NCI-H226 (cell line): ENCODE measurements at places on chromosomes 4 and X.

DNA sequence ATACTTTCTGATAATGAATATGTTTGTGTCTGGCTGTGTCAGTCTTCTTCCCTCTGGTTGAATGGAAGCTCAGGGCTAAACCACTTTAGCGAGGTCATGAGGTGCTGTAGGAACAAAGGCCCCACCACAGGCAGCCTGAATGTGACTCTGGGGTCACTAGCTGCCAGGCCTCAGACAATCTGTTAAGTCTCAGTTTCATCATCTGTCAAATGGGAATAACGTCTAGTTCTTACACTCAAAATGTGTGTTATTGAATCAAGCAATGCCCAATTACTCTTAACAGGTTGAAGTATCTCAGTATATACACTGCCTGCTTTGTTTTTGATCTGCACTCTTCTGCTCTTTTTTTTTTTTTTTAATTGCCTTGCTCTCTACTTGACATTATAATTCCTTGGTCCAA, 148.6 kb downstream of the STK32B start:
- no peak for DNase-seq

DNA sequence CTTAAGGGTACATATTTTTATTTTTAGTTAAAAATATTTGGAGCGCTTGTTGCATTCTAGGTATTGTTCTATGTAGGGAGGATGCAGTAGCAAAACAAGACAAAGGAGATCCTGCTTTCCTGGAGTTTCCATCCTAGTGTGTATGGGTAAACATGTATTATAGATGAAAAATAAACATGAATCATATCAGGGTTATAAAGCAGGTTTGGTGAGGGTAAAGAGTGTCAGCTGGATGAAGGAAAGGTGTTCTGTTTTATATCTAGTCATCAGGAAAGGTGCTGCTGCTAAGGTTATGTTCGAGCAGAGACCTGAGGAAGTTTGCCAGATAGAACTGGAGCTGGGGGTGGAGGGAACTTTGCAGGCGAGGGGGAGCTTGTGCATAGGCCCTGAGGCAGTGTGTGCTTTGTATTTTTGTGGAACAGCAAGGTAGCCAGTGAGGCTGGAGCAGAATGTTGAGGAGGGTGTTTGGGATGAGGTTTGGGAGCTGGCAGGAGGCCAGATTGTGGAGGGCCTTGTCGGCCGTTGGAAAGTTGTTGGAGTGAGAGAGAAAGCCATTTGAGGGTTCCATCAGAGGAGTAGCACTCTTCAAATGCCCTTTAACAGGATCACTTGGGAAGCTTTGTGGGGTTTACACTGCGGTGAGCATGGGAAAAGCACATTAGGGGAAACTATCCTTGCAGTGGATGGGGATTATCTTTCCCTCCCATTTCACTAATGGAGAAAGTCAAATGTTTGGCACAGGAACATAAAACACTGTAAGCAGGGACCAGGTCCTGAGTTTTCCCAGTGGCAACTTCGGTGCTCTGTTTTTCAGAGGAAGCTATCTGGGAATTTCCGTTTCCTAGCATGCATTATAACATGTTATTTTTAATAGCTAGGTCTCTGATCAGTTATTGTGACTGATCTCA, 35.9 kb downstream of the AFF1 start:
- no peak for DNase-seq

GRCh38 chrX:46485897-46486296, 59.3 kb downstream of the ZNF674 start:
- no peak for DNase-seq

GRCh38 chrX:9775930-9776329, 10.3 kb upstream of the GPR143 start:
- DNase-seq: no peak

GRCh38 chr4:79982601-79983322, 90.3 kb downstream of the ANTXR2 start:
- DNase-seq: no peak

DNA sequence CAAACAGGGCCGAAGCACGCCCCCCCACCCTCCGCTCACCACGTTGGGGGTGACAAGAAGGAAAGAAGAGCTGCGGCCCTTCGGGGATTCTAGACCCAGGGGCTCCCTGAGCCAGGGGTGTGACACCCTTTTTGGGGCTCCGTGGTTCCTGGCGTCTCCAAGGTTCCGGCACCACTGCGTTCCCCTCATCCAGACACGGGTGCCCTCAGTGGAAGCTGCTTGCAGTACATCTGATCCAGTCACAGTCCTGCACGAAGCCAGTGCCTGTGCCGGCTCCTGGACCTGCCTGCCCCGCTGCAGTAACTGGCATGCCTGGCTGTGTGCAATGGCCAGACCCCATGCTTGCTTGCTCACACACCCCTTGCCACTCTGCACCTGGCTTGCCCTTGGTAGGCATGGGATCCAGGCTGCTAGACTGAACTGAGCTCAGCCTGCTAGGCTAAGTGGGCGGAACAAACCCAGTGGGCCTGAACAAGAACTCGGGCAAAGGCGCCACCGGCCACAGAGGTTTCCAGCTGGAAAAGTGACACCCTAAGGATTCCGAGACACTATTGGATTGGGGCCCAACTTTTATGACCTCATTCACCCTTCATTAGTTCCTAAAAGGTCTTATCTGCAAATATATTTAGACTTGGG, 420.4 kb upstream of the AGA start:
- DNase-seq: no peak

GRCh38 chrX:120367402-120368109, 5.7 kb downstream of the ATP1B4 start:
- no peak for DNase-seq

GRCh38 chrX:151985955-151986354, 11.5 kb upstream of the GABRE start:
- no peak for DNase-seq

- DNase-seq: peak; percentile 50
These were observed 60.9 kb downstream of the C4orf46 start for GRCh38 chr4:158610790-158611189.

- DNase-seq: no peak
These were observed 4.3 kb downstream of the GDPD2 start for GRCh38 chrX:70427365-70427764.

- no peak for DNase-seq
These were observed 45.7 kb downstream of the BEND2 start for GRCh38 chrX:18174971-18175370.

GRCh38 chrX:39112143-39112542, 310.9 kb downstream of the MID1IP1 start:
- no peak for DNase-seq

- no peak for DNase-seq
These were observed 269.7 kb downstream of the HS3ST1 start for GRCh38 chr4:11158971-11159370.

GRCh38 chr4:53601251-53601764, 10.0 kb upstream of the LNX1 start:
- DNase-seq: no peak

DNA sequence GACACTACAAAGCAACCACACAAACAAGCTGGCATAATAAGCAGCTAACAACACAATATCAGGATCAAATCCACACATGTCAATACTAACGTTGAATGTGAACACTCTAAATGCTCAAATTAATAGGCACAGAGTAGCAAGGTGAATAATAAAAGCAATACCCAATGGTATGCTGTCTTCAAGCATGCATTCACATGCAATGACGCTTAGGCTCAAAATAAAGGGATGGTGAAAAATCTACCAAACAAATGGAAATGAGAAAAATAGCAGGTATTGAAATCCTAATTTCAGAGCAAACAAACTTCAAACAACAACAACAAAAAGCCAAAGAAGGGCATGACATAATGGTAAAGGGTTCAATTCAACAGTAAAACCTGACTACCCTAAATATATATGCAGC, 74.0 kb upstream of the FAM47B start:
- no peak for DNase-seq

- no peak for DNase-seq
These were observed 62.5 kb downstream of the BANK1 start for GRCh38 chr4:101853028-101853427.

DNA sequence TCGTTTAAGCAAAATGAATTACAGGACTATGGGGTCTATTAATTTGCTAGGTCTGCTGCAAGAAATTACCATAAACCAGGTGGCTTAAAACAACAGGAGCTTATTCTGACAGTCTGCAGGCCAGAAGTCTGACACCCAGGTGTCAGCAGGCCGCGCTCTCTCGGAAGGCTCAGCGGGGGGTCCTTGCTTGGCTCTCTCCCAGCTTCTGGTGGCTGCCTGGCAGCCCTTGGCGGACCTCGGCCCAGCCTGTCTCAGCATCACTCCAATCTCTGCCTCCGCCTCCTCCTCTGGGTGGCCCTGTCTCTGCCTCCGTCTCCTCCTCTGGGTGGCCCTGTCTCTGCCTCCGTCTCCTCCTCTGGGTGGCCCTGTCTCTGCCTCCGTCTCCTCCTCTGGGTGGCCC, 580.5 kb upstream of the FAT1 start:
- no peak for DNase-seq

- no peak for DNase-seq
These were observed 119.0 kb downstream of the MANBA start for GRCh38 chr4:102641793-102642192.

- no peak for DNase-seq
These were observed 96.8 kb upstream of the FRAS1 start for GRCh38 chr4:77960367-77960766.

DNA sequence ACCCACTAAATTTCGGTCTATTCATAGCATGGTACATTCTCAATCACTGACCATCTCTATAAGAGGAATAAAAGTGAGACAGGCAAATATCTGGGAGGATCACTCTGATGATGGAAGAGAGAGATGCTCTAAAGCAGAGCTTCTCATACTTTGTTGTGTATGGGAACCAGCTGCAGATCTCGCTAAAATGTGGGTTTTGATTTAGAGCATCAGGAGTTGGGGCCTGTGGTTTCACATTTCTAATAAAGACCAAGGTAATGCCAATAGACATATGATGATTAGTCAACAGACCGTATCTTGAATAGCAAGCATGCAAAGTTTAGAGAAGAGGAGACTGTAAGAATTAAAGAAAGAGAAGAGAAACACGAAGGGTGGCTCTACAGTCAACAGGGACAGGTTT, 107.4 kb upstream of the FTHL17 start:
- DNase-seq: no peak

GRCh38 chr4:128387600-128388351, 100.2 kb upstream of the PGRMC2 start:
- DNase-seq: peak; percentile 36

- no peak for DNase-seq
These were observed 15.8 kb downstream of the APLN start for GRCh38 chrX:129638917-129639316.

- DNase-seq: peak; percentile 74
These were observed 651 bp downstream of the UCHL1 start for GRCh38 chr4:41257257-41257901.

DNA sequence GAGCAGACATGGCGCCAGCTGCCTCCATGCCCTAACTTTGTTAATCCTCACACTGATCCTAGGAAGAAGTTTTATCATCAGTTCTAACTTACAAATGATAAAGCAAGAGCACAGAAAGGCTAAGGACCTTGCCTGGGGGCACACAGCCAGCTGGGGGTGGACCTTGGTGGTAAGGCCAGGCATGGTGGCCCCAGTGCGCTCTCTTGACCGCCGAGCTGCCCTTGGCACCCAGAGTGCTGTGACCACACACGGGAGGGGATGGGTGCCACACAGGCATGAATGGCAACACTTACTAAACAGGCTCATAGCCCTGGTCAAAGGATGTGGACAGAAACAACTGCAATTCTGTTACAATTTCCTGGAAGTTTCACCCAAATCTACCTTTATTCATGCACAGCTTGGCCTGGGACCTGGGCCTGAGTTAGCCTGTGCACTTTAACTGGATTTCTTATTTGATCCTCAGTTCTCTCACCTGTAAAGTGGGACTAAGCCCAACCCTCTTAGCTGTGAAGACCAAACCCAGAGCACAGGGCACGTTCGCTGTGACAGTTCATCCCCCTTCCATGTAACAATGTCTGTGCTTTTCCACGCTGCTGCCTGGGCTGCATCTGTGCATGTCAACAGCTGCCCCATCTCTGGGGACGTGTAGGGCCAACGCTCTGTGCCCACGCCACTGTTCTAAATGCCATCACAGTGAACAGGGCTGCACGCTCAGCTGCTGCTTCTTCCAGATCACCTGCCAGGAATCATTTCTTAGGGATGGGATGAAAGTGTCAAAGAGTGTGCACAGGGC, 44.8 kb downstream of the ACOX3 start:
- DNase-seq: no peak

DNA sequence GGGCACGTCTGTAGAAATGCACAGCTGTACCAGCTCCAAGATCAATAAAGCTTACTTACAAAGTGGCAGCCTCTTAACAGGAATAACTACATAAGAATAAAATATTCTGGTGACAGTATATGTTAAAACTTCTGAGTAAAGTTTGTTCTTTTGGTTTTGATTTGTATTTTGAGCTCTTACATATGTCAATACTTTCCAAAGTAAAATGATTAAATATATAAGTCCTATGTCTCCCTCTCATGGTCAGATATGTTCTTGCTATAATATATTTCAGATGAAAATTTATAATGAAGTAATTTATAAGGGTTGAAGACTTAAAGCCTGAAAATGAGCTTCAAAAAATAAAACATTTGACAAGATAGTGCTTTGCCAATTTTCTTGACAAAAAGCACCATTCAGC, 254.4 kb downstream of the NPFFR2 start:
- DNase-seq: no peak

DNA sequence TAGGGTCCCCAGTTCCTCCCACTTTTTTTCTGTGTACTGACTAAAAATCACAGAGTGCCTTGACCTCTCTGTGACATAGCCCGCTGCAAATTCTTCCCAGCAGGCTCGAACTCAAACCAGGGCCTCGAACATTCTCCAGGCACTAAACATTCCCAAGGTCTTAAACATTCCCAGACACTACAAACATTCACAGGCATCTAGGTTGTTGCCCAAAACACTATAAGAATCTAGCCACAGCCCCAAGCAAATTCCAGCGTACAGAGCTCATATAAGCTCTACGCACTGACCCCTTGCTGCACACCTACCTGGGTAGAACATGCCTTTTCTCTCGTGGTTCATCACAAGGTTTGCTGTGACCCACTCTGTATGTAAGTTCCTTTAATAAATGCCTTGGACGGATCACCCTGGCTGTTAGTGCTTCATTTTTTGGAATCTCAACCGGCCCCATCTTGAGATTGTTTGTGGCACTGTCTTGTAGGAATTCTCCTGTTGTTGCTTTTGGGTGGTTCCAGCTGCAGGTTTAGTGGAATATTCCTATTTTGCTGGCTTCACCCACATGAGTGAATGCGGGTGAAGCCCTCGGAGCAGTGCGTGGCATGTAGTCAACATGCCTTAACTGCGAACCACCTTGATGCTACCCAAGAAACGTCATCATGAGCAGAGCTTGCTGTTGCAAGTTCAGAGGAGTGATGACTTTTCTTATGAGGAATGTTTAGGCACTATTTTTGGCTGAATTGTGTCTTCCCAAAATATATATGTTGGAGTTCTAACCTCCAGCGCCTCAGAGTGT, 230.0 kb downstream of the HS3ST1 start:
- no peak for DNase-seq

DNA sequence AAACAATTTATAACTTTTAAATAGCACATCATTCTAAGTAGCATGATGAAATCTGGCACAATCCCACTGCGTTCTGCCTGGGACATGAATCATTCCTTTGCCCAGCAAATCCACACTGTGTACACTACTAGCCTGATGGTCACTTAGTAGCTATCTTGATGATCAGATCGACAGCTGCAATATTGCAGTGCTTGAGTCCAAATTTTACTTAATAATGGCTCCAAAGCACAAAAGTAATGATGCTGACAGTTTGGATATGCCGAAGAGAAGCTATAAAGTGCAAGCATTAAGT, 86.6 kb upstream of the NPNT start:
- no peak for DNase-seq
